ENCODE measurements at places on chromosomes 7 and 10.

GRCh38 chr10:127148933-127149220 is 47.5 kb downstream of the INSYN2A start:
- DNase-seq = no peak

- no peak for DNase-seq
These were observed 72.0 kb downstream of the KAT6B start for GRCh38 chr10:74898201-74898976.

- DNase-seq = no peak
These were observed 7.9 kb downstream of the GPRIN2 start for GRCh38 chr10:46548498-46549090.

- no peak for DNase-seq
These were observed 24.0 kb upstream of the NANOS1 start for GRCh38 chr10:119005362-119006043.

GRCh38 chr7:41711283-41712064 is 8.6 kb upstream of the INHBA start:
- no peak for DNase-seq

DNA sequence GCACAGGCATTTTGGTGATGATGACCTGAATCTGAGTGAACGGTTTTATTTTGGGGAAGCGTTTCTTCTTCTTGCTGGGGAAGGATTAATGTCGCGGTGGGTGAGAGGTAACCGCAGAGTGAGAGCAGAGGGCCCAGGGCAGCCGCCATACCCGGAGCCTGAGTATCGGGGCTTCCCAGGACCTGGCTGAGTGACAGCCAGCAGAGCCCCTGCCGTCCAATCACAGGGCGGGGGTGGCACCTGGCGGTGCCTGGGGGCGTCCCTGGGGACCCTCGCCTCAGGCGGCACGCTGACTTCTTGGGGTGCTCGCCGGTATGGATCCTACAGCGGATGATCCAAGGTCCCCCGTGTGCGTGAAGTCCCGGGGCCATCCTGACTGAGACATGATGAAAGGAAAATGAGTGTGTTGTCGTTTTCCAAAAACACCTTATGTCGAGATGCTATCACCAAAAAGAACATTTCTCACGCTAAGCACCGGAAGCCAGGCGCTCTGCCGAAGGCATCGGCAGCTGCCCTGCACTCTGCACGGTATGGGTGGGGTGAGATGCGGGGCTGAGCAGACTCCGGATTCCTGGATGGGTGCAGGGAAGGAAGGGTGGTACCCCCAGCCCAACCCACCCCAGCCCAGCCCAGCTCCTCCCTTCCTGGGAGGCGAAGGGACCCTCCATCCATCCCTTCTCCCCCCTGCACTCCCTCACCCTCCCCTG is 227.9 kb upstream of the SHH start:
- DNase-seq = no peak

DNA sequence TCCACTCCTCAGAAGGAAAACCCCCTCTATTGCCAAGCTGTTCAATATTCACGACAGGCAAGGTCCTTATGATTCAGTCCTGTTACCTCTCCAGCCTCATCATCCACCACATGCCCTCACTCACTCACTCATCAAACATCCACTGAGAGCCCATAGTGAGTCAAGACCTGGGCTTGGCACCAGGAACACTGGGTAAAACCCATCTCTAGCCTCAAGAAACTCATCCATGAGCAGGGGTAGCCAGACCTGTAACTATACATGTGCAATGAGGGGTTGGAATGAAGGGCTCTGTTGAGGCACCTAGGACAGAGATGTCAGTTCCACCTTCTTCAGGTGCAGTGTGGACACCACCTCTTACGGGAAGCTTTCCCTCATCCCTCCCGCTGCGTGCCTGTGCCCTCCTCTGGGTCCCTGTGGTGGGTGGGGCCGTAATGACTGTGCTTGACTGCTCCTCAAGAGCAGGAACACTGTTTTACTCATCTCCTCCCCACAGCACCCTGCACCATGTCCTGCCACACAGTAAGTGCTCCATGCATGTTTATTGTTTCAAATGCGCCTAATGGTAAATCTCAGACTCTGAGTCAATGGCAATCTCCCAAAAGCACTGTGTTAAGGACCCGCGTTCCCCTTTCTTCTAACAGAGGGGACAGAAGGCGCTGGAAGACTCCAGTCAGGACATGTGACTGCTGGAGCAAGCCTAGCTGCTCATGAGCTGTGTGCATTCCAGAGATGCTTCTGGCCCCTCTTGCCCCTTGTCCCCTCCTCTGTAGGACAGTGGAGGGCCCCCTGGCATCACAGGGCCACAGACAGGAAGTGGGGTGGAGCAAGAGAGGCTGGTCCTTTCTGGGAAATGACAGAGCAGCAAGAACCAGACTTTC is 95.4 kb downstream of the HIPK2 start:
- DNase-seq = no peak

DNA sequence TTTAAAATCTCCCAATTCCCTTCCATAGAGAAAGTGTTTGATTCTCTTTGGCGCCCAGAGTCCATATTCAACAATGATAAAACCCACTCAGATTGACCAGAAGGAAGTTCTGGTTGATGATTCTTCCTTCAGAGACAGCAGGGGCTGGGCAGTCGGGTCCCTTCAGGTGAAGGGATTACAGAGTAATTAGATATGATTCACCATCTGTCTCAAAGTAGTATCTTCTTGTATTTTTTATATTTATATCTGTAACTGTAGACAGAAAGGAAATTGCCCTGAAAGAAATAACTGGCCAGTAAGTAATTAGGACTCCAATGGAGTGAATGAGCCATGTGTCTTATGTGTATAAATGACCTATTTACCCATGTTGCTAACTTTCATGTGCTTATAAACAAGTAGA is 156.0 kb downstream of the PLCE1 start:
- no peak for DNase-seq

GRCh38 chr10:3045471-3046209 is 21.7 kb upstream of the PFKP start:
- no peak for DNase-seq

DNA sequence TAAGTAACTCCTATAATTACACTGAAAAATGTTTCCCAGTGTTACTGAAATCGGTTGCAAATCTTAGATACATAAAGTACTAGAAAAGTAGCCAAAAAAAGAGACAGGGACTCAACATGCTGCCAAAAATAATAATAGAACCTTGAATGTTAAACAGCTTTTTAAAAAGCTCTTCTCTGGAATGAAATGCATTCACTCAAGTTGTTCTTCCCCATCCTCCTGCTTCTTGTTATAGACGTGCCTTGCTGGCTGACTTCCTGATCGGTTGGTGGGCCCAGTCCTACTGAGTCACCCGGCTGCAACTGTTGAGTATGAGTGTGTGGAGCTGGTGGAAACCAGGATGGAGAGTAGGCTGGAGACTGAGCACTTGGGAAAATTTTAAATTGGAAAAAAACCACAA is 30.6 kb upstream of the RAPGEF5 start:
- DNase-seq = no peak

- no peak for DNase-seq
These were observed 26.8 kb upstream of the GRID1 start for GRCh38 chr10:86393362-86393761.

DNA sequence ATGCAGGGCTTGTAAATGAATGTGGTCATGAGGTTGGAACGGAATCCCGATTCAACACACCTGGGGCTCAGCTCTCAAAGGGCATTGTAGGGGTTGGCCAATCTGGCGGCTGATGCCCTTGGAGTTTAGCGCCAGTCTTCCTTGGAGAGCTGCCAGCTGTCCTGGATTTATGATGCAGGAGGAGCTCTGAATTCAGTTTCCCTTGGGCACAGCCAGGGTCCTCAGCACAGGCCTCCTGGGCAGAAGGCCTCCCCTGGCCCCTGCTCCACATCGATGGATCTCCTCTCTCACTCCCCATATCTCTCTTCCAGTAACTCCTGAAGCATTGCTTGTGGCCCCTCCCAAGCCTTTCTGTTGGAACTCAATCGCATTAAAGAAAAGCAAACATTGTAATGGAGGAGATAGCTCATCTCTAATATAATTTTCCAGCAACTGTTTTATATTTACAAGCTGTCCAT is 985 bp upstream of the CYTH3 start:
- DNase-seq = no peak

DNA sequence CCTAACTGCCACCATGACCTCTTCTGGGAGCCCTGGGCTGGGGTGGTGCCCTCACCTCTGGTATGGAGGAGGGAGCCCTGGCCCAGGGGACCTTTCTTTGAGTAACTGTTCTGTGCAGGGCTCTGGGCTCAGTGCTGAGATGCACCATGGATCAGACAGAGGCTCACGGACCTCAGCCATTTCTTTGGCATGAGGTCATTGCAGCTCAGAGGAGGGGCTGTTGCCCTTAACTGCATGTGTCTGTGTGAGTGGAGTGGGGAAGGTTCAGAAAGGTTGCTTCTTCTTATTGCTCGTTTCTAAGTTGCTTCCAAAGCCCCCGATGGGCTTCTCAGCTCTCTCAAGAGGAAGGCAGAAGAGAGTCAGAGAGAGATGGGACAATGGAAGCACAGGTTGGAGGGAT is 233.9 kb downstream of the RPS24 start:
- no peak for DNase-seq

- DNase-seq = no peak
These were observed 330.1 kb downstream of the GRID1 start for GRCh38 chr10:86036544-86036831.

DNA sequence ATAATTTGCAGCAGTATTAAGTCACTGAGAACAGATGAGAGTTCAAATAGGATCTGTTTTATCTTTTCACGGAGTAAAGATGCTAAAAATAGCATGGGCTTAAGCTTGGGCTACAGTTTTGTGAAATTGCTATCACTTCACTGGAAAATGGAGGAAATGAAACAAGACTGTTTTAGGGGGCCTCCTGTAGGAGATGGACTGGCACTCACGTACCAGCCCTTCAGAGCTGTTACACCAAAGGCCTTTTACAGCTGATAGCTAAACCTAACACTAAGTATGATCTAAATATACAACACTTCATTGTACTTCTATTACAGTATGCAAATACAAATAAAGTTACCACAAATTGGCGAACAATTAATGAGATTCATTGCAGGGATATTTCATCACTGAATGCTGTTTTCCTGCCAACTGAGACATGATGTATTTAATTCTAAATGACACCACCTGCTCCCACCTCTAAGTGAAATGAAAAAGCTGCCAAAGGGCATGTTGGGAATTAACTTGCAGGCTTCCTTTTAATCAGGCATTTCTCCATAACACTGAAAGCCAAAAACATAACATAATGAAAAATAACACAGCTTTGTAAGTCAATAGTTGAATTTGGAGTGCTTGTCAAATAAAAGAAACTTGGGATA is 304.5 kb upstream of the LRRN3 start:
- no peak for DNase-seq

GRCh38 chr7:149196705-149197171 is 1.4 kb downstream of the ZNF282 start:
- DNase-seq = no peak

GRCh38 chr10:17533731-17534130 is 79.3 kb upstream of the ST8SIA6 start:
- no peak for DNase-seq

DNA sequence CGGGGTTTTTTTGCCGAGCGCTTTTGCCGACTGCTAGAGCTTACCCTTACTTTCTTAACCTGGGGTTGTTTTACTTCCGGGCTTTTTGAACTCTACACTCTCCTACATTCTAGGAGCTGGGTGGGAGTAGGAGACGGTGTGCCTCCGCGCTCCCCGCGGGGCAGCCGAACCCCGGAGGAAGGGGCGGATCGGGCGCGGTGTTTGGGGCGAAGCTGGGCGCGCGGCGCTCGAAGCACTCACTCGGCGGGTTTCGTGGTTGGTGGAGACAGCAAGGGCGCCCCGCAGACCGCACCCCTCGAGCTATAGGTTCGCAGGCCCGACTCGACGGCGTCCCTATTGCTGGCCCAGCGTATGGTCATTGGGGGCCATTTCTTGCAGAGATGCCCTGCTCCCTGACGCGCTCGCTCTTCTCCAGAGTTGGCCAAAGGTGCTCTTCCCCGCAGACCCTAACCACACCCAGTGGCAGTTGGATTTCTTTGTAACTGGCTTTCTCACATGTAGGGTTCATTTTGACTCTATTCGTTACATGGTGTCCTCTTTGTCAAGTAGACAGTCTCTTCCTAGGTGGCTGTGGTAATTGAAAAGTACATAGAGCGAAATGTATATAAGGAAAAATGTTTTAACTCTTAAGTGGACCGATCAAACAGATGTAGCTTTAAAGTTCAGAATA is 364 bp downstream of the ZNF518A start:
- no peak for DNase-seq

GRCh38 chr10:113053091-113053490 is 103.0 kb downstream of the TCF7L2 start:
- DNase-seq = no peak

- no peak for DNase-seq
These were observed 818.6 kb downstream of the GRID1 start for GRCh38 chr10:85548034-85548433.

- no peak for DNase-seq
These were observed 90.0 kb downstream of the CHCHD3 start for GRCh38 chr7:132991615-132992587.

DNA sequence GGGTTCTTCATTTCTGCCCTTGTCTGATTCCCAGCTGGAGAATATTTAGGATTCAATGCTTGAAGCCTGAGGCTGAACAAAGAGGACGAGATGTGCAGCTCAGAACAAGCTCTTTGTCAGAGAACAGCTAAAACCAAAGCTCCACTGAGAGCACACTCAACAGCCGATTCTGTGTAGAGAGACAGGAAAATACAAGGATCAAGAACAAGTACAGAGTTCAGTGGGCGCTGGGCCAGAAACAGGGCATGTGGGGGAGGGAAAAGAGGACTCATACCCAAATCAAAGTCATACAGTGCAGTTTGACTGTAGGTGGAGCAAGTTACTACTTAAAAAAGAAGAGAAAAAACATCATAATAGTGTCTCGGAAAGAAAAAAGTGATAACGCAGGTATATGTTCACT is at the start of gene AGMO:
TSS of gene AGMO (minus strand) at position 181 of the 400 bp plus-strand sequence.
- no peak for DNase-seq

GRCh38 chr10:59799421-59799820 is 46.2 kb upstream of the MRLN start:
- no peak for DNase-seq

- no peak for DNase-seq
These were observed 228.3 kb downstream of the CALN1 start for GRCh38 chr7:72183835-72184234.

- DNase-seq = no peak
These were observed 870 bp downstream of the FZD1 start for GRCh38 chr7:91264924-91265681.

- DNase-seq = no peak
These were observed 319.4 kb downstream of the WDR37 start for GRCh38 chr10:1375346-1376170.
